ENCODE measurements at places on chromosomes 2 and 18.

- no peak overlapping the region for H3K27ac ChIP-seq
- no peak overlapping the region for H3K4me3 ChIP-seq
- H3K36me3 ChIP-seq = no peaks in the 10 kb centered on the region
- DNase-seq = no peak
- H3K4me1 ChIP-seq = no peaks in the 10 kb centered on the region
- no peaks in the 10 kb centered on the region for H3K27me3 ChIP-seq
Measured at GRCh38 chr2:33897741-33898140, 298.6 kb upstream of the FAM98A start.

DNA sequence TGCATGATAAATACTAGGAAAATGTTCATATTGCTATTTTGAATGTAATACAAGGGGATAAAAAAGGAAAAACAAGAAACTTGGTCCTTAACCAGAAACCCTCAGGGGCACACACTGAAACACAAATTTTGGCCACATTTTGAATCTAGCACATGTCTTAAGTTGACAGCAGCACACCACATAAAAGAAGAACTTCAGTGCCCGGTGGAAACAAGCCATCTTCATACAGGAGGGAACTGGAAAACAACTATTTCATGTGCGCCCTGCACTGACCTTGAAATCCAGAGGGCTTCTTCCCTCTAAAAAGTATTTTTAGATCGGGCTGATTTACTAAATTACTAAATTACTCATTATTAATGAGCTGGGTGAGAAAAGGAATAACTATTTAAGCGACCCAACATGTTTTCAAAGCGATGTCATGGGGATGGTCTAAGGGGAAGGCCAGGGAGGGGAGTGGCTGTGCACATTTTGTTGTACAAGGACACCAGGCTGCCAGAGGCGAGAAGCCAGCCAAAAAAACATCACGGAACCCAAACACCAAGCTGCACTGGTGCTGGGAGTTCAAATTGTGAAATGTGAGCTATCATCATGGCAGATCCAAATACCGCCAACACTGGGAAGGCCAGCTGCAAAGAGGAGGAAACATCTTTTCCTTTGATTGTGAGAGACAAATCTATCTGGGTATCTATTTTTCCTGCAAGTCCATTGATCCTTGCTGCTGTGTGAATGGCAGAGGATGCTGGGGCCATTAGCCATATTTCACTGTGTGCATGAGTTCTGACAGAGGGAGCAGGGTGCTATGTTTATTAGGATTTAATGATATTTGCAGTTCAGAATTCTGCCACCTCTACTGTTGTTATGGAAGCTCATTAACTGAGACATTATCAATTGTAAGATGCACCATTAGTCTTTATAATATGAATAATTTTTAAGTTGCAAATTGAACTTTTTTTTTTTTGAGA lies 150.7 kb upstream of the LMAN1 start:
- H3K27ac ChIP-seq = no peak overlapping the region
- no peaks in the 10 kb centered on the region for H3K4me1 ChIP-seq
- H3K36me3 ChIP-seq = no peaks in the 10 kb centered on the region
- H3K4me3 ChIP-seq = no peak overlapping the region
- no peak for DNase-seq
- H3K27me3 ChIP-seq = no peaks in the 10 kb centered on the region

DNA sequence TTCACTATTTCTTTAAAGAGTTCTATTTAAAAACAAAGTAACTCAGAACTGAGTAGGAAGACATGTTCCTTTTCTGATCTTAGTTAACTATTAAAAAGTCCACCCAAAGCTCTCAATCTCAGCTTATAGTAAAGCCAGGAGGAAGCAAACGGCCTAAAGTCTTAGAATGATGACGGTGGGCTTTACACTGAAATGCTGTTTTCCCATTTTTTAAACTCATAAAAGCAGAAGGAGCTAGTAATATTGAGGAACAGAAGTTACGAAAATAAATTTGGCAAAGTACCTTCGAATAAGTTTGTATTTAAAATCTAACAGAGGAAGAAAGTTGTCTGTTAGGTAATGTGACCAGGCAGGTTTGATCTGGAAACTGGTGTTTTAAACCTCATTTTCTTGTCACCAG lies 111.1 kb downstream of the ZNF532 start:
- H3K36me3 ChIP-seq = no peaks in the 10 kb centered on the region
- no peak overlapping the region for H3K27ac ChIP-seq
- H3K4me1 ChIP-seq = peaks cover 5% of the 10 kb centered on the region
- H3K27me3 ChIP-seq = no peaks in the 10 kb centered on the region
- no peak for DNase-seq
- H3K4me3 ChIP-seq = no peak overlapping the region

DNA sequence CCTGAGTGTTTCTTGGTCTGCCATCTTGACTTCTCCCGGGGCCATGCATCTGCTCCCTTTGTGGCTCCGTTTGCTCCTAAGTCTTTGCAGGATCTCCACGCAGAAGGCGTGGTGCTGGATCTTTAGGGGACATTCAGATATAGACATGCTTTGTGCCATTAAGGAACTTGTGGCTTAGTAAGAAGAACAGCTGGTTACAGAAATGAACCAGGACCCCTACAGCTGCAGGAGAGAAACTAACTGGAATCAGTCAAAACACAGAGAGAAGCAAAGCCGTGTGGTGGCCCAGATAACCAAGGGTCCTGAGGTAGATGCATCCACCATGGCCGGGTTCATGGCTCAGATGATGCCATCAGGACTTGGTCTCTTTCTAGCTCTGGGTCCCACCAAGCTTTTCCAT lies 97.6 kb downstream of the SH3RF3 start:
- no peak overlapping the region for H3K4me3 ChIP-seq
- H3K27ac ChIP-seq = no peak overlapping the region
- H3K4me1 ChIP-seq = peaks cover 23% of the 10 kb centered on the region
- no peak for DNase-seq
- no peaks in the 10 kb centered on the region for H3K36me3 ChIP-seq

DNA sequence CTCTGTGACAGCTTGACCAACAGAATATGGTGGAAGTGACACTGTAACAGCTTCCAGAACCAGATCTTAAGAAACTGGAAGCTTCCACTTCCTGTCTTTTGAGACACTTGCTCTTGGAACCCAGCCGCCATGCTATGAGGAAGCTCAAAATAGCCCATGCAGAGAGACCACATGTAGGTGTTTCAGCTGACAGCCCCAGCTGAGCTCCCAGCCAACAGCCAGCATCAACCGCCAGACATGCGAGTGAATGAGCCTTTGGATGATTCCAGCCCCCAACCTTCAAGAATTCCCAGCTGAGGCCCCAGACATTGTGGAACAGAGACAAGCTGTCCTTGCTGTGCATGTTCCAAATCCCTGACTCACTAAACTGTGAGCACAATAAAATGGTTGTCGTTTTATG lies 27.9 kb downstream of the ACVR1 start:
- no peak overlapping the region for H3K4me3 ChIP-seq
- no peak for DNase-seq
- no peaks in the 10 kb centered on the region for H3K36me3 ChIP-seq
- no peak overlapping the region for H3K27ac ChIP-seq

GRCh38 chr2:196502386-196502785 lies 137.1 kb upstream of the CCDC150 start:
- DNase-seq = no peak
- H3K27ac ChIP-seq = no peak overlapping the region
- H3K27me3 ChIP-seq = no peaks in the 10 kb centered on the region
- H3K36me3 ChIP-seq = no peaks in the 10 kb centered on the region
- no peaks in the 10 kb centered on the region for H3K4me1 ChIP-seq
- H3K4me3 ChIP-seq = no peak overlapping the region

DNA sequence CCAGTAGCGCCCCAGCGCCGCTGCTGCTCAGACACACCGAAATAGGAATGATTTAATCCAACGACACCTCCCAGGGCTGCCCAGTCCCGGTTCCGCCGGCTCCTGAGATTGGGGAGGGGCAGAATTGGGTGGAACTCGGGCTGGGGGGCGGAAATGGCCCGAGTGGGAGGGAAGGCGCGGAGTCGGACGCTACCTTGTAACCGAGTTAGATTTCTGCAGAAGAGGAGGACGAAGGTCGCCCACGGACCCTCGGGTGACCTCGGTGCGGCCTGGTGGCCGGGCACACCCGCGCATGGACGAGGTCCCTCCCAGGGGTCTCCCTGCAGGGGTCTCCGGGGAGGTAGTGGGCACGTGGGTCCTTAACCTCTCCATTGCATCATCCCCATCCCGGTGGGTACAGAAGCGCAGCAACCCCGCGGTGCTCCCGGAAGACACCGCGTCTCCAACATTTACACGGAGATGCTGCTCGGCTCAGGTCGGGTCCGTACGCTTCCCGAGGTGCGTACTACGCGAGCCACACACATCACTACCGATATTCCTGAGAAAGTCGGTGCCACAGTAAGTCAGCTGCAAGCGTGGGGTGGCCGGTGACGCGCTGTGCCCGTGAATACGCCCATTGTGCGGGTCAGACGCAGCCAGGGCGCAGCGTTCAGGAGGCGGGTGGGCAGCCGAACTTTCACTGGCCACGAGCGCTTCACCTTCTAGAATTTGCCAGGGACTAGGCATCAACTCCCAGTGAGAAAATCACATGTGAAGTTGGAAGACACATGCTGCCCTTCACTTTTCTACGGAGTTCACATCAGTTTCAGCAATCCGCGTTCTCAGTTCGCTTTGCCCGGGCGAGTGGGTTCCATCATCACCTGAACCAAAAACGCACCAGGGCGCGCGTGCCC lies 3.0 kb downstream of the ZNF516 start:
- no peaks in the 10 kb centered on the region for H3K27me3 ChIP-seq
- DNase-seq = peak; percentile 62
- peak overlapping the region; percentile 81 for H3K27ac ChIP-seq

- no peaks in the 10 kb centered on the region for H3K27me3 ChIP-seq
- H3K4me3 ChIP-seq = no peak overlapping the region
Measured at GRCh38 chr2:86439879-86440630, 1.1 kb upstream of the KDM3A start.

GRCh38 chr2:85661139-85661858 lies 6.7 kb downstream of the SFTPB start:
- no peaks in the 10 kb centered on the region for H3K27me3 ChIP-seq
- no peak overlapping the region for H3K4me3 ChIP-seq
- peak overlapping the region; percentile 12 for H3K27ac ChIP-seq
- H3K36me3 ChIP-seq = no peaks in the 10 kb centered on the region

DNA sequence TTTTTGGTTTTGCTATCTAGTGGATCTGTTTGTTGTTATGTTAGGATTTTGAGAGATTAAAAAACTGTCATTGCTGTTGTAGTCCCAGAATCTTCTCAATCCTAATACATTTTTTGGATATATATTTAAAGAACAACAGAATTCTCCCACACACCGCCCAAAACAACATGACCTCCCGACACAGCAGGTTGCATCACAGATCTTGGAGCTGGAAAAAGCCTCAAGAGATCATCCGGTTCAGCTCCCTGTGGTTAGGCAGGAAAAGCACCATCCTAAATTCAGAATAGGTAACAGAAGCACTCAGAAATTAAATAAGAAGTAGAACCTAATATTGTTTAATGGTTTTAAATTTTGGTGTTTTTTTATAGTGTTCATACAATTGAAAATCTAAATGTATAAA lies 251.4 kb upstream of the STON1 start:
- no peaks in the 10 kb centered on the region for H3K36me3 ChIP-seq
- no peak overlapping the region for H3K4me3 ChIP-seq
- no peak for DNase-seq

GRCh38 chr2:156896294-156896693 lies 361.2 kb upstream of the GALNT5 start:
- DNase-seq = no peak
- H3K36me3 ChIP-seq = no peaks in the 10 kb centered on the region
- no peaks in the 10 kb centered on the region for H3K27me3 ChIP-seq
- no peak overlapping the region for H3K27ac ChIP-seq

DNA sequence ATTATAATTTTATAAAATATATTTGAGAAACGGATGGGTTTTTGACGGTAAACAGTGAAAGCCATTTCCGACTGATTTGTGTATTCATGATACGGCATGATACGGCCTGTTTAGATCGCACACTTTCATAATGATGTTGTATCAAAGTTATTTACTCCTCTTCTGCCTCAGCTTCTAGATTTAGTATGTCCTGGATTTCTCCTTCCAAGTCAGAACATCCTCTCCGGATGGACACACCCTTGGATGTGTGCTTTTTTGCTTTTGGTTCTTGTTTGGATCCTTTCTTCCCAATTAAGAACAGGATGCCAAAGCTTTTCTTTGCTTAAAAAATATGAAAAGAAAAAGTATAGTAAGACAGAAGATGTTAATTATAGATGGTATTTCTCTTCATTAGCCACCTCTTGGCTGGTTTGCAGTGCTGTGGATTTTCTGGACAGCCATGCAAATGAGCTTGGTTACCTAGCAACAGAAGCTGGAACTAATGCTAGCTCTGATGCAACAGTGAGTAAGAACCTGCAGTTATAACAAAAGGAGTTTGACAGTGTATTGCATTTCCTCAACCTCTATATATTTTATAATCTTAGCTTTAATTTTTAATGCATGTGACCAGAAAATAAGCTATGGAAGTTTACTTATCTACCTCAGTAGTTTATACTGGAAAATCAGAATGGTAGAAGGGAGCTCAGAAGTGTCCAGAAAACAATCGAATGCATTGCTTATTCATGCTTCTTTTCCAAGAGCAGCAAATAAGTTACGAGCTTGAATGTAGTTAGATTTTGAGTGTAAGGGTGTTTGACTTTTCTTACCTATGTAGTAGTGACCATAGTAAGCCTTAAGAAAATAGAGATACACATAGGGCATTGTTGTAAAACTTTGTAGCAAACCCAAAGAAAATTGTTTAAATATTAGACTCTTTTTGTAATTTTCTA lies 27.9 kb downstream of the RMND5A start:
- no peak overlapping the region for H3K27ac ChIP-seq
- peaks cover 2% of the 10 kb centered on the region for H3K36me3 ChIP-seq
- H3K4me3 ChIP-seq = no peak overlapping the region
- DNase-seq = no peak
- no peaks in the 10 kb centered on the region for H3K27me3 ChIP-seq

GRCh38 chr2:30282721-30283120 lies 51.4 kb downstream of the LBH start:
- no peaks in the 10 kb centered on the region for H3K4me1 ChIP-seq
- no peak overlapping the region for H3K4me3 ChIP-seq

GRCh38 chr2:648476-649424 lies 28.5 kb downstream of the TMEM18 start:
- H3K36me3 ChIP-seq = no peaks in the 10 kb centered on the region
- no peak overlapping the region for H3K27ac ChIP-seq
- DNase-seq = no peak
- H3K4me3 ChIP-seq = no peak overlapping the region
- H3K4me1 ChIP-seq = peaks cover 14% of the 10 kb centered on the region

- H3K4me3 ChIP-seq = no peak overlapping the region
- H3K27ac ChIP-seq = no peak overlapping the region
- no peaks in the 10 kb centered on the region for H3K36me3 ChIP-seq
- no peaks in the 10 kb centered on the region for H3K4me1 ChIP-seq
Measured at GRCh38 chr2:113342650-113343049, 63.9 kb upstream of the PAX8 start.

GRCh38 chr2:157898591-157898996 lies 22.5 kb upstream of the ACVR1 start:
- H3K27me3 ChIP-seq = no peaks in the 10 kb centered on the region
- no peaks in the 10 kb centered on the region for H3K36me3 ChIP-seq
- no peak overlapping the region for H3K4me3 ChIP-seq
- H3K27ac ChIP-seq = no peak overlapping the region
- H3K4me1 ChIP-seq = peaks cover 7% of the 10 kb centered on the region
- peak; percentile 37 for DNase-seq

- no peaks in the 10 kb centered on the region for H3K36me3 ChIP-seq
- no peak overlapping the region for H3K27ac ChIP-seq
- H3K4me3 ChIP-seq = no peak overlapping the region
- no peaks in the 10 kb centered on the region for H3K27me3 ChIP-seq
- H3K4me1 ChIP-seq = peaks cover 4% of the 10 kb centered on the region
Measured at GRCh38 chr2:191625016-191625415, 52.9 kb upstream of the NABP1 start.

All from body of pancreas (tissue), 4 donors.